Stimulated activated CD4-positive, alpha-beta T cell treated with anti-CD3 and anti-CD28 coated beads, Interleukin-1b, Interleukin-23, amount 100 ng/mL, for 24 hours (primary cell): ENCODE measurements at places on chromosomes 13 and 19.

DNA sequence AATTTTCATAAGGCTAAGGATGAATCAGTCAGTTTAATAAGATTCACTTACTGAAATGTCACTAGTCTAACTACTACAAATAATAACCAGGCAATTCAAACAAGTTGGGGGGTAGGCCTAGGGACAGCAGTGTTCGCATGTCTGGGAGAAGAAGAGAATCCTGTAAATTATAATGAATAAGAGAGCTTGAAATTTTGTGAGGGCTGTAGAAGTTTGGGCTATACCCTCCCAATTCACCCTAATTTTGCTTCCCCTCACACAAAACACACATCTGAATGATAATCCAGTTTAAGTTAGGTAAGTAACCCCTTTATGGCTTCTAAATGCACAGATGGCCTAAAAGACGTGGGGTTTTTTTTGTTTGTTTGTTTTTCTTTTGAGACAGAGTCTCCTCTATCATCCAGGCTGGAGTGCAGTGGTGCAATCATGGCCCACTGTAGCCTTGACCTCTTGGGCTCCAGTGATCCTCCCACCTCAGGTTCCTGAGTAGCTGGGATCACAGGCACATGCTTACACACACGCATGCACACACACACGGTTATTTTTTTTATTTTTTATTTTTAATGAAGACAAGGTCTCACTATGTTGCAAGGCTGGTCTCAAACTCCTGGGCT lies 69.9 kb downstream of the TBC1D4 start:
- DNase-seq, result no peak

DNA sequence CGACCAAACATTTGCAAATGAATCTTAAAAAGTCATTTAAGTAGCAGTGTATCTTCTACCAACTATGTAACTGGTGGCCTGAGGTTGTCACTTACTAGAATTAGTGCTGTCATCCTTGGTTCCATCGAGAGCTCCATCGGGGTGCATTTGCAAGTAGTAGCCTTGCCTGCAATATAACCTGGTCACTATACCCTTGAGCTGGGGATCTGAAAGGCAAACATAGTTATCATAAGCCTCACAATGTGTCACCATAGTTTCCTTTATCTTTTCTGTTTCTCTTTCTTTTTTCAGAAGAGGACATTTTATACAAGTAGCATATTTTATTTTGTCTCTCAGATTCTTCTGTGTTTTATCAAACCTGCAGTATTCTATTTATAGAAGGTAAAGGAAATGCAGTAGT lies 422.6 kb downstream of the ITGBL1 start:
- no peak for DNase-seq

DNA sequence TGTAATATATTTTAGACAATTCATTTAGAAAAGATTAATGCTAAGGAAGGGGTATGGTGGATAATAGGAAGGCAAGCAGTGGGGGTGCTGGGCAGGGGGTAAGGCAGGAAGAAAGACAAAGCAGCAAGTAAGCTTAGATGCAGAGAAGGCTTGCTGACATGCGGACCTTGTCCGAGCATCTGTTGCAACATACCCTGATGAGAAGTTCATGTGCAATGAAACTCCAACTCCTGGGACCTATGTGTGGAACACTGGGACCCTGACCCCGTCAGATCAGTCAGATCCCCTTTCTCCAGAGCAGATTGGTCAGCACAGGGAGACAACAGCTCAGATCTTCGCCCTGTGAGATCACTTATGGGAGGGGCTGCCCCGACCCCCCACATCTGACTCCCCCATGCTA lies 71.3 kb upstream of the ZNF599 start:
- no peak for DNase-seq

DNA sequence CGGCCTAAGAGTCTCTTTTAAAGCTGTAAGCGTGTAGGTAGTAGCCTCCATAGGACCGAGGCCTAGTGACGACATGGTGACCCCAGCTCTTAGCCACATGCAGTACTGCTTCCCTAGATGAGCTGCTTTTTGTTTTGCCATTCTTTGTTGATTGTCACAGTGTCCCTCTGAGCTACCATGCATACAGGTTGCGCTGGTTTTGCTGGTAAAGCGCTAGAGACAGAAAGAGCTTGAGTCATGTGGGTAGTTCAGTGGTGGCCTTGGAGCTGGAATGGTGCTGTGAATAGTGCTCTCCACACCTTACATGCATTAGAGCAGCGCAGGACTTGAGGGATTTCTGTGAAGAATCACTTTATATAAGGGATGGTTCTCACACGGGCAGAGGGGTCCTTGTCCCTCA lies 5.1 kb downstream of the HNRNPM start:
- no peak for DNase-seq

DNA sequence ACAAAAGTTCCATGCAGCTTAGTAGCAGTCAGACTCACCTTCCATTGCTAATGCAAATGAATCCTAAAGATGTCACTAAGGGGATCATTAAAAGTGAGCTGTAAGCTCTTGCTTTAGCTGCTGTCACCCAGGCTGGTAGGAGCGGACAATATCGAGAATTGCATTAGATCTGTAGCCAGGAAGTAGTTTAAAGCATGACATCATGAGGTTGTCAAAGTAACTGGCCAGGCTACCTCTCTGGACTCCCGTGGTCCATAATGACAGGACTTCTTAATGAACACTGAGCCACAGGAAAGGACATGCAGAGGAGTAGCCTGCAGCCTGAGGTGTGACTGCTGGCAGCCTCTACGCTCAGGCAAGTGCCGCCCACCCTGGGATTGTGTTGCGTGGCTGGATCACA lies 522.3 kb upstream of the NBEA start:
- DNase-seq, result no peak

GRCh38 chr19:43553656-43554055 lies 20.7 kb downstream of the ZNF575 start:
- DNase-seq, result no peak

DNA sequence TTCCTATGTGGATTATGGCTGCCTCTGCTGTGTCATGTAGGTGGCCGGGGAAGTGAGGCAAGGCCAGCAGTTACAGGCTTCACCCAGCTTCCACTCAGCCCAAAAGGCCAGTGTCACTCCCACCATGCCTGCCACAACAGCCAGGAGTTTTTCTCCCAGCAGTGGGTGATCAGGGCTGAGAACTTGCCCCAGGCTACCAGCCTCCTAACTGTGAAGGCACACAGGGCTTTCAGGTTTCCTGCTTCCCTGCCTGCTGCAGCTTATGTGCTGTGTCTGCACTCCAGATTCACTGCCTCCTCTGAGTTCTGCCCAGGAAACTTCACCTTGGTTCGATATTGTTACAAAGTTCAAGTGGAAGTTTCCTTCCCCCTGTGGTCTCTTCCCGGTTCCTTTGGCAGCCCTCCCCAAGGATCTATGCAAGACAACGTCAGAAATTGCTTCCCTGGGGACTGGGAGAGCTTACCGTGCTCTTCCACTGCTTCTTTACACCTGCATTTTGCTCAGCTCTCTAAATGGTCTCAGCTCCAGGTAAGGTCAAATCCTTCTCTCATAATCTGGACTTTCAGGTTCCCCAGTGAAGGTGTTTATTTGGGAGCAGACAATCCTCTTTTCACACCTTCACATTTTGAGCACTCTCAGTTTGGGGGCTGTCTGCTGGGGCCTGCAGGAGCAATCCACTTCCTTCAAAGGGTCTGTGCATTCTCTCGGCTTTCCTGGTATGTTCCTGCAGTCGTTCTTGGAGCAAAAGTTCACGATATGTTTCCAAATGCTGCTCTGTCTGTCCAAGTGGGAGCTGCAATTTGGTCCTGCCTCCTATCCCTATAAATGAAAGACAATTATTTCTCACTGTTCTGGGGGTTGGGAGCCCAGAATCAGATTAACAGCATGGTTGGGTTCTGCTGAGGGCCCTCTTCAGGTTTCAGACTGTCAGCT lies 1730.1 kb upstream of the PRR20A start:
- no peak for DNase-seq

DNA sequence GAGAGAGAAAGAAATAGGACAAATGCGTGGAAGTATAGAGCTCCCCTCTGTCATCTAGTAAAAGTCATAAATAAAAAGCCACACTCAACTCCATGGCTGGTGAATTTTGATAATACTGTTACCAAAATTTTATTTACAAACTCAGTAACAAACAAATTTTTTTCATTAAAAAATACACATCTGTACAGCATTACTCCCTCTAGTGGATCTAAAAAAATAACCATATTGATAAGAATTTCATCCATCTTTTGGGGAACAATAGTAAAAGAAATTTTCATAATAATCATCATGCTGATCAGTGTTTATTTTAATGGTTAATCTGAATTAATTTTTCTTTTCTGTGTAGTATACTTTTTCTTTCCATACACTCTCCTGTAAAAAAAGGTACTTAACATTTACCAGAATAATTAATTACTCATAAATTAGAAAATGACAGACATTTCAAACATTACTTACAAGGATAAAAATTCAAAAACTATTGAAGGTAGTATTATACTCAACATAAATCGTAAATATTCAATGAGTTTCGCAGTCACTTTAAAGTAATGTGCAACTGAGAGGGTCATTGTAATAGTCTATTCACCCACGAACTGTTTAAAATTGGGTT lies 173.5 kb upstream of the LSM14A start:
- no peak for DNase-seq

DNA sequence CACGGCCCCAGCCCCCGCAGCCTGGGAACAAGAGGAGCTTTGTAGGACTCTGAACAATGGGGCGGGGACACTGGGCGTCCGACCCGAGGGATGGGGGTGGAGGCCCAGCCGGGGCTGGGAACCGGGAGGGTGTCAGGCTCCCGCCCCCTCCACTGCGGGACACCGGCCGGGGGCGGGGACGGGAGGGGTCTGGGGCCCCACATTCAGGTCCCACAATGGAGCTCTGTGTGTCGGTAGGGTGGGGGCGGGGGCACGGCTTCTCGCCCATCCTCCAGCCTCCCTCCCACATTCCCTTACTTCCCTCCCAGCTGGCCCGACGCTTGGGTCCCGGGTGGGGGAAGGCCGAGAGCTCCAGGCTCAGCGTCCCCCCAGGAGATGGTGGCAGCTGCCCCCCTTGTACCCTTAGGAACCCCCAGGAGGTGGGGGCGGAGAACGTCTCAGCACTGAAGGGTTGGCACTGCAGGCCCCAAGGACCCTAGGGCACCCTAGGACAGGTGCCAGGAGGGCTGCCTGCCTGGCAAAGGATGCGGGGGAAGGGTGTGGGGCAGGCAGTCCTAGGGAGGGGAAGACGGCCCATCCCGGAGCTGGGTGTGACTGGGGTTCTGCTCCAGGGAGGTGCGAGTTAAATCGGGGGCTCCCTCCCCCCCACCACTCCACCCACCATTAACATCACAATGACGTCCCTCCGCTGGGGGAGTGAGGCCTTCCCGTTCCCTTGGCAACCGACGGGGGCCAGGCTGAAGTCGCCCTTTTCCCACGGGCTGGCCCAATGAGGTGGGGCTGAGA lies 5.3 kb downstream of the TTYH1 start:
- DNase-seq, result no peak

DNA sequence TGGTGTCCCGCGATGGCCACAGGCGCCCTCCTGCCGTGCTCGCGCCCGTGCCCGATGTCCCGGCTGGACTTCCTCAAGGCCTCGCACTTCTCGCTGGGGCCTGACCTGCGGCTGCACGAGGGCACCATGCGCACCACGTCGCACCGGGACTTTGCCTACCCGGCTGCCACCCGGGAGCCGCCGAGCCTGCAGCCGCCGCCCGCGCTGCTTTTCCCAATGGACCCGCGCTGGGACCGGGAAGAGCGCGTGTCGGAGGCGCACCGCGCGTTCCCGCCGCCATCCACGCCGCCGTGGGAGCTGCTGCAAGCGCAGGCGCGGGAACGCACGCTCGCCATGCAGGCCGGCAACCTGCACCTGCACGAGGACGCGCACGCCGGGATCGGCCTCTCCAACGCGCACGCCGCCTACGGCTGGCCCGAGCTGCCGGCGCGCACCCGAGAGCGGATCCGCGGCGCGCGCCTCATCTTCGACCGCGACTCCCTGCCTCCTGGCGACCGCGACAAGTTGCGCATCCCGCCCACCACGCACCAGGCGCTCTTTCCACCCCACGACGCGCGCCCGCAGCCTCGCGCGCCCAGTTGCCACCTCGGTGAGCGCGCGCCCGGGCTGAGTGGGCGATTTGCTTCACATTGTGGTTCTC lies 12.1 kb upstream of the PEX11G start:
- peak; percentile 63 for DNase-seq

- no peak for DNase-seq
Measured at GRCh38 chr19:57688011-57688763, 6.4 kb downstream of the ZNF551 start.

GRCh38 chr13:38819053-38819452 lies 132.2 kb downstream of the FREM2 start:
- DNase-seq, result no peak
